ENCODE measurements at places on chromosomes 1 and 21.

GRCh38 chr1:161949548-161949947 lies 74.1 kb downstream of the OLFML2B start:
- DNase-seq, result no peak

GRCh38 chr1:56065729-56066128 lies 513.6 kb downstream of the PLPP3 start:
- no peak for DNase-seq

DNA sequence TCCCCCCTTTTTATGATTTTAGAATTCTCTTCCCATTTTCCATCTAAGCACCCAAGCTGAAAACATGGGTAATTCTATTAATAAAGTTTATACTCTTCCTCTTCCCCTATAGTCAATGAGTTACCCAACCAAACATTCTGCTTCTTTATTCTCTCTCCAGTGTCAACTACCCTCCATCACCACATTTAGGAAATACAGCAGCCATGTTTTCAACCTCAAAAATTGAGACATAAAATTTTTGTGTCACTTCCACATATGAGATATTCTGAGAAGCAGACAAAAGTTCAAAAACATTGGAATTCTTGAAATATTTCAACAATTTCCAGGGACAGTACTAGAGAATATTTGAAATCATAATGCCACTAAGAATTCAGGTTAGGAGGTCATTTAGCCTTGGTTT lies 64.8 kb upstream of the ATP1A1 start:
- DNase-seq, result no peak

DNA sequence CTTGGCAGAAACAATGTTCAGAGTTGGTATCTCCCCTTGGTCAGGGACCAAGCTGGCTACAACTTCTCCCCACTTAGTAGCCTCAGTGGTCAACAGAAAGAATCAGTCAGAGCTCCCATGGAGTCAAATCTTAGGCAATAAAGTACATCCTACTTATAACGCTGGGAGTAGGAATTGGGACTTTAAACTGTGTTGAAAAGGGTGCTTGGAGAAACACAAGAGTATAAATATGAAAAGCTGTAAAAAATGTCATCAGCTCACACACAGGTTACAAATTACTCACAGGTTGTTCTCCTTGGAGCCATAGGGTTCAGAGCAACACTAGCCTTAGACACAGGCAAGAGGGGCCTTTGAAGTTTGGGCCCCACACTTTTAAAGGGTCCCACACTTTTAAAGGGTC lies 67.4 kb downstream of the WLS start:
- DNase-seq, result no peak

DNA sequence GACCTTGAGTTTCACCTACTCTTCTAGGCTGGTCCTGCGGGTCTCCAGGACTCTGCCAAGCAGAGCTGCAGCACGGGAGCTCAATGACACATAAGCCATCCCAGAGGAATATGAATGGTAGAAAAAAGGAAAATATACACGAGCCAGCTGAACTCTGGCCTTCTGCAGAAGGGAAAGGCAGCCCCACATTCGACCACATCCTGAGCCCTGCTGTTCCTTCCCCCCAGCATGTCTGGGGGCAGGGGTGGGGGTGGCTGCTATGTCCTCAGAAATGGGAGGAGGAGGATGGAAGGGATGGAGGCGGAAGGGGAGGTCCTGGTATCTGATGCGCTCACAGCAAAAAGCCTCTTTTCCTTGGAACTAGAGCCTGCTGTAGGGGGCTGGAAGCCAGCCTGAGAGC lies 12.1 kb upstream of the KDF1 start:
- no peak for DNase-seq

GRCh38 chr1:50441183-50441582 lies 17.9 kb upstream of the DMRTA2 start:
- no peak for DNase-seq
